Activated CD4-positive, alpha-beta memory T cell treated with anti-CD3 and anti-CD28 coated beads for 36 hours (primary cell): ENCODE measurements at places on chromosomes 4 and X. TPM values are rescaled to one million over a fixed set of nuclear protein-coding genes. Genes with fewer than 3 reads are reported as not detected.

DNA sequence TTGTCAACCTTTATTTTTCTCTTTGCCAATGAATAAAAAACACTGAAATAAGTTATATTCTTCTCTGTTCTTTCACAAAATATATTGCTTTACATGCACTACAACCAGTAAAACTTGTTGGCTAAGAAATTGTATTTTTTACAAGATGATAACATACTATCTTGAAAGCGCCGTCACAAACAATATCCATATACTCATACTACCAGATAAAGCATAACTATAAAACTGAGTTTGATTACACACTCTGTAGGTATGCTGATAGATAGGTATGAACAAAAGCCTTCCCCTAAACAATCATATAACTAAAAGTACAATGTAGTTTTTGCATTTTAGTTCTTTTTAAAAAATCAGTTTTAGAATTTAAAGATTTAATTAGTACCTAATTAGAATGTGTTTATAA, 13.6 kb upstream of the BMP2K start:
- H3K4me3 ChIP-seq: no peak overlapping the region
- peaks cover 2% of the 10 kb centered on the region for H3K4me1 ChIP-seq
- H3K36me3 ChIP-seq: no peaks in the 10 kb centered on the region
- H3K27me3 ChIP-seq: peaks cover 2% of the 10 kb centered on the region
- DNase-seq: no peak
- no peak overlapping the region for H3K27ac ChIP-seq

Gene NDP
- not detected for total RNA-seq

DNA sequence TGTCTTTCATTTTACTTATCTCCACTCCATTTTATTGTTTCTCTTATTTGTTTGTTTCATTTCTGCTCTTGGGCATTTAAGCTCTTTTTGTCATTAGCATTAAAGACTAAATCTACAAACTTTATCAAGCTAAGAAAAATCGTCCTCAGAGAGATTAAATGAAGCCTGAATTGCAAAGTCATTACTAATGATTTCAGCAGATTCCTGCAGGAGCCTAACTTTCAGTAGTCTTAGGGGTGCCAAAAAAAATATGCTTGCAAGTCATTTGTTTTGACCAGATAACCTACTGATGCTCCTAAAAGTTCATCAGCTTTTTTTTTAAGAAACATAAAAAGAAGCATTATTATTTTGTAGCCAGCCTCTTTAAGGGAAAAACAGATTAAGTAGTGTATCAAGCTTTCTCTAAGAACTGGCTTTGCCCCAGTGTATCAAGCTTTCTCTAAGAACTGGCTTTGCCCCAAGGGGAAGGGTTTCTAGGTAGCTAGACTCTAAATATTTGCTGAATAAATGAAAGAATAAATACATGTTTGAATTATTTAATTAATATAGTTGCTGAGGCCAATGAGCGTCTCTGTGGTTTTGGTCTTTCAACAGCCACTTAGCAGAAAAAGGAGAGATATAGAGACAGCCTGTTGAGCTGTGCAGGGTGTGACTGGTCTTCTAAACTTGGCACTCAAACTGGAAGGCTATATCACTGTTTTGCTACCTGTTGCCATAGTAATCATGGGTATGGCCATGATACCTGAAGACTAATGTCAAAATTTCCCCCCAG, 174.2 kb downstream of the BTC start:
- no peak overlapping the region for H3K4me3 ChIP-seq
- no peak overlapping the region for H3K27ac ChIP-seq
- H3K36me3 ChIP-seq: no peaks in the 10 kb centered on the region
- H3K4me1 ChIP-seq: peaks cover 10% of the 10 kb centered on the region

DNA sequence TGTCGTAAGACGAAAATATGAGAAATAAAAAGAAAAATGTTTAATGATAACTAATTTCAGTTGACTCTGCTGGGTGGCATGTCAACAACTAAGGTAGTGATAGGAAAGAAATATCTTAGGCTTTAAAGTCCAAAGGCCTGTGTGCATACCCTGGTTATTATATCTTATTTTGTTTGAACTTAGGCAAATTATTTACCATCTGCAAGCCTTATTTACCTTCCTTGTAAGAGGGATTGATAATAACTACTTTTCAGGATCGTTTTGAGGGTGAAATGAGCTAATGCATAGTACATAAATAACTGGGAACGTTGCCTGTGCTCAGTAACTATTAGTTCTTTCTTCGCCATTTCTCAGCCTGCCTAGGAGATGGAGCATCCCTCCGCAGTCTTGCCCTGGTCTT, 41.6 kb upstream of the TAB3 start:
- no peaks in the 10 kb centered on the region for H3K27me3 ChIP-seq
- no peaks in the 10 kb centered on the region for H3K4me1 ChIP-seq
- H3K27ac ChIP-seq: no peak overlapping the region

DNA sequence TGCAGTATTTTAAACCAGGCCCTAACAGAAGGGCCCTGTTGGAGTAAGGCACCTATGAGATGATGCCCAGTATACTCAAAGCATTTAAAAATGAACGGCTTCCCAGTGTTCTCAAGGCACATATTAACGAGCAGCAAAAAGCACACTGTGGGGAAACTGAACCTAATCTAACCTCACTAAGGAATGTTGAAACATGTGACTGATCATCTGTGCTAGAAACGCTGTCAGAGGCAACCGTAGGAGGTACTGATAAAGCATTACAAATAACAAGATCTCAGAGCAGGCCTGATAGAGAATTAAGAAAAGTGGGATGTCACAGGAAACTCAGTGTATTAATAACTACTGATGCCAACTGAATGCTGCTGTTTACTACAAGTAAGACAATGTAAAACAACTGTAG, 24.0 kb downstream of the ASB9 start:
- no peak overlapping the region for H3K27ac ChIP-seq
- no peaks in the 10 kb centered on the region for H3K36me3 ChIP-seq
- DNase-seq: no peak

Gene LIMCH1
- not detected for total RNA-seq

DNA sequence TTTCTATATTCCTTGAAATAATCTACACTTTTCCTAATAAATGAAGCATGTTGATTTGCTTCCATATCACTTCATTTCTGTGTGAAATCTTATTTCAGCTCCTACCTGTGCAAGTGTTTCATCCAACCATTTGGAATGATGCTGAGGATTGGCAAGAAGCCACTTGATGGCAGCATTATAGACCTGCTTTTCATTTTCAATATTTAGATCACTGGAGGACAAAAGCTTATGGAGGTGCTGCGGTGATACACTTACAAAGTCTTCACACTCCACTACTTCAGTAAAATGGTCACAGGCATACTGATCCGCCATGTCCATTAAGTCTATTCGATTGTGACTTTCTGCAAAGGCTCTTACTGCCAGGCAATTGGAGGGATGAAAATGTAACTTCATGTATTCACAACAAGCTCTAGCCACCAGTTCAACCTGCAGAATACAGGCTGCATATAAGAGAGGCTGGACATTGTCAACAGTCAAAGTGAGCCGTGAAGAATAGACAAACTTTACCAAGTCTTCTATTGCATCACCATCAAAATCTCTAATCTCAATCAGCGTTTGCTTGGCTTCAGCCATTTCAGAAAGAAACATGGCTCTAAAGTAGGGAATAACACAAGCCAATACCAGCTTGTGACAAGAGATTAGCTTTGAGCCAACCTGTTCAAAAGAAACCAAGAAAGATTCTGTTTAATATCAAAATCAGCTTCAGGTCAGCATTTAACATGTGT, 35.1 kb downstream of the KLHL8 start:
- H3K4me3 ChIP-seq: no peak overlapping the region
- peaks cover 2% of the 10 kb centered on the region for H3K36me3 ChIP-seq
- H3K27ac ChIP-seq: no peak overlapping the region
- no peak for DNase-seq
- H3K4me1 ChIP-seq: no peaks in the 10 kb centered on the region

GRCh38 chrX:93703701-93704100, 29.7 kb downstream of the FAM133A start:
- DNase-seq: no peak
- no peak overlapping the region for H3K27ac ChIP-seq
- no peaks in the 10 kb centered on the region for H3K27me3 ChIP-seq
- H3K4me1 ChIP-seq: no peaks in the 10 kb centered on the region

GRCh38 chr4:56077676-56078075, 128.9 kb downstream of the CEP135 start:
- H3K27me3 ChIP-seq: peaks cover 2% of the 10 kb centered on the region
- no peaks in the 10 kb centered on the region for H3K4me1 ChIP-seq
- no peak for DNase-seq
- H3K27ac ChIP-seq: no peak overlapping the region
